ENCODE measurements at places on chromosomes 3 and 15.

DNA sequence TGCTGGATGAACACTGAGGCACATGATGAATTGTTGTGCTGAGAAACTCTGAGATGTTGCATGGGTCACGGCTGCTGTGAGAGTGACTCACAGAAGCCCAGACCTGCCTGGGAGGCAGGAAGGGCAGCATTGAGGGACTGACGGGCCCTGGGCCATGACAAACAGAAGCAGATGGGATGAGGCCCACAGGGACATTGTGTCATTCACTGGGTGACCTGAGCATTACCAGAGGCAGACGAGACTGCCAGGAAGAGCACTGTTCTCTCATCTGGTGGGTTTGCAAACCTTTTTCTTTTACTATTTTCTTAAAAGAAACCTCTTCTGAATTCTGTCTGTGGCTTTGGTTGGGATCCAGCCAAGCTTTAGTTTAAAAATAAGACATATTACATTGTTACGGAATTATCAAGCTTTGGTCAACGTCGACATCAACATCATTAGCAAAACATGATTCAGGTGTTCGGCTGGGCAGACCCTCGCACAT, 67.8 kb downstream of the BDH1 start:
- no peak for DNase-seq

- no peak for DNase-seq
Observed at GRCh38 chr3:186824430-186825139, 17.9 kb upstream of the ADIPOQ start.

DNA sequence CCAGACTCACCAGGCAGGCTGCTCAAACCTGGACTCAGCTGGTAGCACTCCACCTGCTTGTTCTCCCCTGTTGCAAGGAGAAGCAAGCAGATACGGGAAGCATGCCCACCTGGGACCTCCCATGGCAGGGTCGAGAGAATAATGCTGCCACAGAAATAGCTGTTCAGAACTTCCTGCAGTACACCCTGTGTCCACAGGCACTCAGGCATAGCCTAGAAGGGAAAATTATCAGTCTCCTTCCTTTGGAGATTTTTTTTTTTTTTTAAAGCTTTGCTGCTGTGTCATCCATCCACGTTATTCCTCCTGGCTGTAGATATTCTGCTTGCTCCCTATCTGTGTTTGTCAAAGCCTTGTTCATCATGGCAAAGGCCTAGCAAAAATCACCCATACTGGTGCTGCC, 32.7 kb upstream of the RPS17 start:
- no peak for DNase-seq

DNA sequence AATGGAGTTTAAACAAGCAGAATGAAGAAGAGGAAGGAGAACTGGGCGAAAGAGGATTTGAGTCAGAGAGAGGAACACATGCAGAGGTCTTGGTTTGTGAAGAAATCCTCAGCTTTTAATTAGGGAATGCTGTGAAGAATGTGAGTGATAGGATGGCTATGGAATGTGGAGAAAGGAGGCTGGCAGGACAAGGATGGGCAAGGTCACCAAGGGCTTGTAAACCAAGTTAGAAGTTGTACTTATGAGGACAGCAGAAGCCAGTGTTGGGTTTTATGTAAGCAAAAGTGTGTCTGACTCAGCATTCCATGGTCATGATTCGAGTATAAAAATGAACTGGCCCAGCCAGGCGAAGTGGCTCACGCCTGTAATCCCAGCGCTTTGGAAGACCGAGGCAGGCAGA, 60.0 kb upstream of the IL12A start:
- no peak for DNase-seq

DNA sequence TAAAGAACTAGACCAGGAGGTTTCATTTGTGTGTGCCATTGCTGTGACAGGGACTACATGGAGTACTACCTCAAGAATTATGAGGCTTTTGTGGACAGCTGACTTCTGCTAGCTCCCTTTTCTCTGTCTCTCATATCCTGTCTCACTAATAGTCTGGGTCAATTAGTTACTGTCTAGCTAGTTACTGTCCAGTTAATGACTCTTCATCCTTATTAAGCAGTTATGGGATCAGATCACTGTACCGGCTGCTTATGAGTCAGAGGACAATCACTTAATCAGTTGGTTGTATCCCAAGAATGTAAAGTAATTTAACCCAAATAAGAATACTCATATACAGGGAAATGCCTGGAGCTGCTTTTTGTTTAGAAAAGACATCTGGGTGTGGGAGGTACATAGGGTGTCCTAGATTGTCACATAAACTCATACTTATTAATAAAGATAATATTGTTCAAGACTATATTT, 158.0 kb downstream of the CDIN1 start:
- DNase-seq: no peak

- no peak for DNase-seq
Observed at GRCh38 chr15:100994597-100995446, 75.7 kb downstream of the LRRK1 start.

GRCh38 chr3:29525254-29525881, 244.5 kb downstream of the RBMS3 start:
- no peak for DNase-seq

- no peak for DNase-seq
Observed at GRCh38 chr3:123832692-123833397, 51.3 kb downstream of the MYLK start.

DNA sequence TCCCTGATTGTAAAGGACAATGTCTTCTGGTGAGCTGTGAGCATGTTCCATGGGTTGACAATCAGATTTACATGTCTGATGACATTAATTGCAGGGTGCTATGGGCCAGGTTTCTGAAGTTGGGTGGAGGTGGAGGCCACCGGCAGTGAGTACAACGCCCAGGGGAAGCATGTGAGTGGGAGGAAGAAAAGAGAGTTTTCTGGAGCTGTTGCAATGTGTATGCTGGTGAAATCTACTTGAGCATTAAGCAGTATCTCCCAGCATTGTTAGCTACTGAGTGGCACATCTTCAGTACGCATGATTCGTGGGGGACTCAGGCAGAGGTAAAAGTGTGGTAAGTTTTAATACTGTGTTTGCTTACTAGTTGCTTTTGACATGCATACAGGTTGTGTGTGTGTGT, 26.6 kb downstream of the TMEM45A start:
- DNase-seq: no peak

GRCh38 chr3:149657926-149658743, at the start of gene WWTR1:
TSS of gene WWTR1 (minus strand) at chr3:149658025. CDS start at chr3:149657306, 719 bp downstream.
- no peak for DNase-seq

GRCh38 chr3:71585887-71586809, 2.6 kb upstream of the FOXP1 start:
- no peak for DNase-seq

DNA sequence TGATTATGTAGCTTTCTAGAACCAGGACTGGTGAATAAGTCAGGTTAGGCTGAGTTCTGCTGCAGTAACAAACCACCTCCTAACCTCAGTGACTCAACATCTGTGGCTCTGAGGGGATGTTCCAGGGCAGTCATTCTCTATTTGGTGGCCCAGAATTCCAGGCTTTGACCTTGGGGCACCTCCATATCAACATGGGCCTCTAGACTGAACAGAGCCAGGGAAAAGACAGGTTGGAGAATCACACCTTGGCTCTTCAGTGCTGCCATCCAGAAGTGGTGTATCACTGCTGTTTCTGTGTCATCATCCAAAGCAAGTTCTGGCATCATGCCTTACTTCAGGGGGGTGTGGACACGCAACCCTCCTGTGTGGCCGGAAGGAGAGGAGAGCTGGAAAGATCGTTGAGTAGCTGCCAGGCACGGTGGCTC, 15.3 kb downstream of the ZBTB47 start:
- no peak for DNase-seq

DNA sequence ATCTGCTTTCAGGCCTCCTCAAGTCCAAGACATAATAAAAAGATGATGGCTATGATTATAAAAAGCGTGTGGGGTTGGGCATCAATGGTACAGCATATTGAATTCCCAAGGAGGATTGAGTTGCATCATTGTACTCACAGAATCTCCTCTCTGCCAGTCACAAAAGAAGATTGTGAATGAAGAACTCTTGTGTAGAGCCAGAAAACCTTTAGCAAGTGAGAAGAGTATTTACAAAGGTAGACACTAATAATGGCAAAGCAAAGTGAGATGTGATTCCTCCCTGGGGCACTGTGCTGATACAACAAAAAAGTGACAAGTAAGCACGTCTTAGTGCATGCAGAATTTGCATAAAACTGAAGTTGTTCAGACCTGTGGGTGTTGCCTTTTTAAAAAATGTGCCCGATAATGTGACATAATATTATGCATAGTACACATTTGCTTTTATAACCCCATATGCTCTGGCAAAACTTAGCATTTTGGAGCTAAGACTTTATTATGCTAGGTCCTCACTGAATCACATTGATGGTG, 291.2 kb upstream of the TBC1D5 start:
- no peak for DNase-seq

DNA sequence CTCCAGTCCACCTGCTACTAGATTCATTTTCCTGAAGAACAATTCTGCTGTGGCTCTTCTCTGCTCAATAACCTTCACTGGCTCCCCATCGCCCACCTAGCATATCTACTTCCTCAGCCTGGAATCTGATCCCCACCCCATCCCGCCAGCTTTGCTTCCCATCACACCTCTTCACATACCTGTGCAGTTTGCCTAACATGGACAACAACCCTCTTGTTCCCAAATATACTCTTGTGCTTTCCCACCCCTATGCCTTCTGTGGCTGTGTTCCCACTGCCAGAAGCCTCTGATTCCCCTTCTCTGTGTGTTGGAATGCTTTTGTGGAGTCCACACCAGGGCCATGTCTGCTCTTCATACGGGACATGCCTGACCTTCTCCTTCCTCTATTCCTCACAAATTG, 29.5 kb downstream of the CMTM7 start:
- no peak for DNase-seq

DNA sequence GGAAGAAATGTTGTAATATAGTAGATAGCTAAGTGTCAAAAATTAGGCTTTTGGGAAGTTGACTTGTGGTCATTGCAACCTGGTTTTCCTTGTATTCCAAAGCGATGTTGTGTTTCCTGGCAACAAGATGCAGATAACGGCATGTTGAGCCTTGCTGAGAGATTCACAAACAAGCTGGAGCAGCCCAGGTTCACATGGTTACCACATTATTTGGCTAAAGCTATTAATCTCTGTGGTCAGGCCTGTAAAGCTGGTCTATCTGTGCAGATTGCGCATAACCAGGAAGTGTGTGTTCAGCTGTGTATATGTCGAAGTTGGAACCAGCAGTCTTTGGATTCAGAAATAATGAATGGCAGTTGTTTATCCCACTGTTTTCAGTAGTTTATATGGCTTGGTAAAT, 6.6 kb downstream of the TIPARP start:
- no peak for DNase-seq

- DNase-seq: no peak
Observed at GRCh38 chr15:56667517-56667916, 65.8 kb downstream of the ZNF280D start.

DNA sequence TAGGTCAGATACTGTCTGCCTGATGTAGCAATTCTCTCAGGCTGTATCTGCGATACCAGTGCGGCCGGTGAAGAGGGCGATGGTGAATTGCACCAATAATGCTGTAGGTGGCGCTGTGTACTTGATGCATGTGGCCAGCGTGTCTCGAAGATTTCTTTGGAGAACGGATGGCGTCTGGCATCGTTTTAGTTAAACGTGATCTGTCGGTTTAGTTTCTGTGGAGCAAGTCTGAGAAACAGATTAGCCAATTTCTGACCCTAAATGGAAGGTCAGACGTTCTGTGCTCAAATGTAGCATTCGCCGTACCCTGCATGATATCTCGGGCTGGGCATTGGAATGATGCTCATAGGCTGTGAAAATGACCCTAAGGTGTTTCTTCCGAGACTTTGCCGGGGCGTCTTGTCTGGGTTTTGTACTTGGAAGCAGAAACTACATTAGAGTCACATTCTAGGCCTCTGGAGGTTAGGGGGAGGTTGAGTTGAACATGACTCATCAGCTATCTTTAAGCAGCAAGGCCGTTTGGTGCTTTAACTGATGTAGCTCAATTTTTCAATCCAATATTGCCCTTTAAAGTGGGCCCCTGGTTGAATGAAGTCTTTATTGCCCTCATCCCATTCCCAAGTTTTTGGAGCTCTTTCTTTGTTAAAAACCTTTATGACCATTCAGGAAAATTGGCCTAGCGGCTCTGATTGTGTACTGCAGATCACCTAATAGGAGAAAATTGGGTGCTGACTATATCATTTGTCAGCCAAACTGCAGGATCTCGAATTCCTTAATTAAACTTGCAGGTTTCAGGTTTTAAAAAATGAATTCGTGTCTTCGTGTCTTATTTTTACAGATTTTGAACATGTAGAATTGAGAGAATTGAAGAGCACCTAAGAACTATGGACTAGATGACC, 80.0 kb downstream of the SQOR start:
- no peak for DNase-seq

- no peak for DNase-seq
Observed at GRCh38 chr3:142120707-142121106, 28.6 kb downstream of the TFDP2 start.

GRCh38 chr15:51024735-51025453, 69.8 kb downstream of the TNFAIP8L3 start:
- no peak for DNase-seq

DNA sequence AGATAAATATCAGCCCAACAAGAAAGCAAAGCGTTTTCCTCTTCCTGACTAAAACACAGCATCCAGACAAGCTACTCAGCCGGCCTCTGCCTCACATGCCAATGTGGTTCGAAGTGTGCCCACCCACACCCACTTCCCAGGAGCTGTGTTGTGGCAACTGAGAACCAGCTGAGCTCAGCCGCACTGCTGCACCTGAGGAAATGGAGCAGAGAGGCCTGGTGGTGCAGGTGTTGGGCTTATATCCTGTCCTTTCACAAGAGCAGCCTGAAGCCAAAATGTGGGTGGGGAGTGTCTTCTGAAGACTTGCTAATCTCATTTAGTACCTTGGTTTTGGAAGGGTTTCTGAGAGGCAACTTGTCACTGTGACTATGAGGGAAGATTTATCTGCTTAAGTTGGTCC, 23.0 kb upstream of the RETNLB start:
- DNase-seq: no peak

DNA sequence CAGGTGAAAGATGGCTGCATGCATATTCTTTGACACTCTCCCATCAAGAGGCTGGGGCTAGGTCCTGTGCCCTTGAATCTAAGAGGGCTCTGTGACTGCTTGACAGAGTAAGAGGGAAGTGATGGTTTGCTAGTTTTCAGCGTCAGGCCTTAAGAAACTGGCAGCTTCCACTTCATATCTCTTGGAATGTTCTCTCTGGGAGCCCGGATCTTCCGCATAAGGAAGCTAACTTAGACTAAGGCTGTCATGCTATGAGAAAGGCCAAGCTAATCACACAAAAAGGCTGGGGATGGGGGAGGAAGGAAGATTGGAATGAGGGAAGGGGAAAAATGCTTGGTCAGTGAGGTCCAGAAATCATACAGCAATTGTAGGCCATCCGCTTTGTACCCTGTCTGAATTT, 50.0 kb downstream of the MB21D2 start:
- no peak for DNase-seq

DNA sequence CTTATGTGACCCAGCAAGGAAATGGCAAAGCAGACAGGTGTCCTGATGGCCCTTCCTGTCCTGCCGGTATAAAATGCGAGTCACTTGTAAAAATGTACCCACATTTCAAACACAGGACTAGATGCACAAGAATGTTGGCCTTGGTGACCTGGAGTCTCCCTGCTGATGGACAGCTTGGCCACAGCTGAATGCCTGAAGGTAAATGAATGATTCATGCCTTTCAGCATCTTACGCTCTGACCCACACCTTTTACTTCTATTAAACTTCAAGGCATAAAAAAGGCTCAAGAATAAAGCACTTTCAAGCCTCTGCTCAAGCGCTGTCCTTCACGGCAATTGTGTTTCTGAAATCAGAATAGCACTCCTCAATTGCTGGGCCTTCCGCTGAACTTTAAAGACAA, 228.0 kb upstream of the SLCO3A1 start:
- no peak for DNase-seq

GRCh38 chr3:9074079-9074478, 110.8 kb upstream of the RAD18 start:
- no peak for DNase-seq

Data from activated T-helper 1 cell treated with anti-CD3 and anti-CD28 coated beads, Interleukin-2, amount 50 U/mL, for 16 hours (primary cell).